Skeletal muscle cell (primary cell): ENCODE measurements at places on chromosomes 3 and 15.

GRCh38 chr3:71579935-71580406 is 3.6 kb downstream of the FOXP1 start:
- DNase-seq = no peak

DNA sequence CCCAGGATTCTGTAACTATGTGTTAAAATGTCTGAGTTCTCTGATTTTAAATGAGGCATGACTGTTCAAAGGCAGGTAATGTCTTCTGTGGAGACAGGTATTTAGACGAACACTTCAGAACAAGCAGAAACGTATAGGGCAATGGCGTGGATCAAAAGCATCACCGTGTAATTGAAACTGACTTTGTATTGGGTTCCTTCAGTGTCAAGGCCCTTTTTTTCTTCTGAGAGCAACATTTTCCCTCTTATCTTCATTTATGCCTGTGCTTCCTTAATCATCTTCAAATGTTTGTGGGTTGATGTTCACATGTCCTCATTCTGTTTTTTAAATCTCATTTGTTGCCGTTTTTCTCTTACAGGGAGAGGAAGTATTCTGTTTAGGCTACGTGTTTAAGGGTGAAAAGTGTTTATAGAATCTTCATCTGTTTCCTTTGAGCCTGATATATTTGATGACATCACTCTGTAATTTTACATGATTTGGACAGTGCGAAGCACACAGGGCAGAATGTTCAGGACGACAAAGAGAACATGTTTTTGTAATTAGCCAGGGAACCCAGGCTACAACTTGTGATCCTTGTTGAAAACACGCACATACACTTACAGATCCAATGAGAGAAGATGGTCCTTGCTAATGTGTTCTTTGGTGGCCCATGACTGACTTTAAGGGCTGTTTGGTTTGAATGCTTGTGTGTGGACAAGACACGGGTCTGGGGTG is 196.0 kb downstream of the LRTM1 start:
- DNase-seq = no peak

DNA sequence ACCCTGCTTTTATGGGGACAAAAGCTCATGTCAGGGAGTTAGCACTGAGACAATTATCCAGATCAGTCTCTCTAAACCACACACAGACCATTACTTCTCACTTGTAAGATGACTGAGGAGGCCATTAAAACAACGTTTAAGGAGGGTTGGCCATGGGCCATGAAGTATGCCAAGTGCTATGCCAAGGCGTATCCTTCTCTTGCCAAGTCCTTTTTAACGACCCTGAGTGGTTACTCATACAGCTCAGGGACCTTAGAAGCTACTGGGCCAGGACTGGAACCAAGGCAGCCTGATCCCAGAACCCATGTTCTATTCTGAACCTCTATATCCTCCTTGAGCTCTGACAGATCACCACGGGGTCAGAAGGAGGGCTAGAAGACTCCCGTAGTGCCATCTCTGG is 50.0 kb downstream of the NMNAT3 start:
- no peak for DNase-seq

DNA sequence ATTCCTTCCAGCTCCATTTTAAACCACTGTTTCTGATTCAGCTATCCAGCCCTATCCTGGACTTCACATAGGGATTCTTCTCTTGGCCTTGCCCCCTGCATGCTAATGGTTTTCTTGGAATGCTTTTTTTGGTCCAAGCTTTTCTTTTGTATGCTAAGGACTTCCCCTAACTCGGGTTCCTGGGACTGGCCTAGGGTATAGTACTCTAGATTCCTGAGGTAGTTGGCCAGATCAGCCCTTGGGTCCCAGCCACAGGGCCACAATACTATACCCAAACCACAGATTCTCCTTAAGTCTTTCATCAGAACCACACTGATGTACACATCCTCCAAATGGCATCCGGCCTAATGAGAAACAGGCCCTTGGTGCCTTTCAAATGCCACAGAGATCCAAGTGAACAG is 2.8 kb downstream of the FYCO1 start:
- DNase-seq = no peak

DNA sequence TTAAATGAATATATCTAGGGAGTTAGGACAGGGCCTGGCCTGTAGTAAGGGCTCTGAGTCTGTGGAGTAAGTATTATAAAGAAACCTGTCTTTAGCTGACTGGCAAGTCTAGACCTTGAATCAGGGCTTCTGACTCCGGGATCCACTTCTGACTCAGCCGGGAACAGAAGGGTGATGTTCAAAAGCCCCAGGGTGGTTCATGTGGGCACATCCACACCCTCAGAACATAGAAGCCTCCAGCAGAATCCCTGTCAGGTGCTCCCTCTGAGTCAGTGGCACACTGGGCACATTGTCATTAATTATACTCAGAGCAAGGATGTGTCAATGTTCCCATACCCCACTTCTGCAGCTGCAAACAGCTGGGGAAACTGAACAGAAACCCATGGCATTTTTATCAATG is 26.7 kb upstream of the SNRK start:
- no peak for DNase-seq

GRCh38 chr3:181302960-181303359 is 313.4 kb upstream of the DNAJC19 start:
- no peak for DNase-seq

GRCh38 chr15:92365906-92366305 is 27.8 kb upstream of the ST8SIA2 start:
- DNase-seq = no peak

DNA sequence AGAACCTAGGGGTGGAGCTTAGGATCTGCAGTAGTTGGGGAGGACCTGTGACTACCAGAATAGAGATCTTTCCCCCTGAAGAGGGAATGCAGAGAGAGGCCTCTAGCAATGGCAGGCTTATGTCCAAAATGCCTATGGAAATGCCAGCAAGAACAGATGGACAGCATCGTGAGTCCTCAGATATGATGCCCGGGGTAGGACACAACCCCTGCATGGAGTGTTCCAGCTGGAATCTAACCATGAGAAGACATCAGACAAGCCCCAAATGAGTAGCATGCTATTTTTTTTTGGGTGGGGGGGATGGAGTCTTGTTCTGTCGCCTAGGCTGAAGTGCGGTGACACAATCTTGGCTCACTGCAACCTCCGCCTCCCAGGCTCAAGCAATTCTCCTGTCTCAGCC is 111.5 kb downstream of the ITPR1 start:
- DNase-seq = no peak

GRCh38 chr3:141646760-141647561 is 91.1 kb upstream of the RNF7 start:
- DNase-seq = no peak

DNA sequence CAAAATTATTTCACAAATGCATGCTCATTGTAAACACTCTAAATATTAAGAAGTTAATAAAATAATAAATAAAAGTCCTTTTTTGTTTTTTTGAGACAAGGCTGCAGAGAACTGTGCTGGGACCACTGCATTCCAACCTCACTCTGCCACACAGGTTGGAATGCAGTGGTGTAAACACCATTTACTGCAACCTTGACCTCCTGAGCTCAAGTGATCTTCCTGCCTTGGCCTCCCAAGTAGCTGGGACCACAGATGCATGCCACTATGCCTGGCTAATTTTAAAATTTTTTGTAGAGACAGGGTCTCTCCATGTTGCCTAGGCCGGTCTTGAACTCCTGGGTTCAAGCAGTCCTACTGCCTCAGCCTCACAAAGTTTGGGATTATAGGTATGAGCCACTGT is 578.4 kb downstream of the ZIC1 start:
- DNase-seq = no peak

DNA sequence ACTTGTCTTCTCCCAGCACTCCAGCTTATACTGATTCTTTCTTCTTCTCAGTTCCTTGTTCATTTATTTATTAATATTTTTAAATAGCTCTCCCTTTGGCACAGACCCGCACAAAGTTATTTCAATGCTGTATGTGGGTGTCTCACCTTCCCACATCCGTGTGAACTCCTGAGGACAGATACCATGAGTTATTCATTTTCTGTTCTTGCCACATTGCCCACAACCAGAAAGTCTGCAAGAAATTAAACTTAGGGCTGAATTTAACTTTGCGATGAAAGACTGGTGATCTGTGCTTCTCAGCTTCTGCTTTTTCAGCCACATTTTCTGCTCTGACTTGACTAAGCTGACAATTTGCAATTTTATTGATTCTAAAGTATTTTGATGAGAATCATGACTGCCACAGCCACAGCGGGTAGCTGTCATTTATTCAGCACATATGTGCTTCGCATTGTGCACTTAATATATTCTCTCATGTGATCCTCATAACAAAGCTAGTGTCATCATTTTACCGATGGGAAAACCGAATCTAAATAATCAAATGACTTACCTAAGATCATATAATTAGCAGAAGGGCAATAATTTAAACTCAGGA is 569.8 kb downstream of the EDEM1 start:
- no peak for DNase-seq

GRCh38 chr15:57502116-57502515 is 89.6 kb upstream of the MYZAP start:
- DNase-seq = no peak

DNA sequence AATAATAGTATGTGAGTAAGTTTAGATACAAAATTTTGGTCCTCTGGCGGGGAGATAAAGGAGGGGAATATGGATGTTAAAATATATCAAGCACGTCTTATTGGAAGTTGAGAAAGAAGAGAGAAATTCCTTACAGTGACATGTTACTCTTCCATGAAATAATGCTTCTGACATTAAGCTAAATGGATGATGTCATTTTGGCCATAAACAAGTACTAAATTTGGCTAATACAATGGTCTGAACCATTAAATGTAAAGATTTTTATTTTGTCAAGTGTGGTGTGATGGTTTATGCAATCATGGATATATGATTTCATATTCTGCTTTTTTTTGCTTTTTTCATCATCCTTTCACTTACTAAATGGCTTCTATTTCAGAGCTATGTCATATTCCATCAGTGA is 405.4 kb downstream of the FEZF2 start:
- DNase-seq = no peak

DNA sequence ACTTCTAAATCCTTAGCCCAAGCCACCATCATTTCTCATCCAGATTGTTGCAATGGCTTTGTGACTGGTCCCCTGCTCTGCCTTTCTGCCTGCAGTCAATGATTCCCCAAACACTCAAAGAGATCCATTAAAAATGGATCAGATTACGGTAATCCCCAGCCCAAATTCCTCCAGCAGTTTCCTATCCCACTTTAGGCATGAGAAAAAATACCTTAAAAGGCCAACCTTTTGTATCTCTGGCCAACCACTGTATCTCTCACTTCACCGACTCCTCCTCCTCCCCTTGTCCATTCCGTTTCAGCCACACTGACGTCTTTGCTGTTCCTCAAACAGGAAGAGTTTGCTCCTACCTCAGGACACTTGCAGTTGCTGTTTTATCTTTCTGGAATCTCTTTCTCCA is 20.9 kb upstream of the IL1RAP start:
- no peak for DNase-seq

DNA sequence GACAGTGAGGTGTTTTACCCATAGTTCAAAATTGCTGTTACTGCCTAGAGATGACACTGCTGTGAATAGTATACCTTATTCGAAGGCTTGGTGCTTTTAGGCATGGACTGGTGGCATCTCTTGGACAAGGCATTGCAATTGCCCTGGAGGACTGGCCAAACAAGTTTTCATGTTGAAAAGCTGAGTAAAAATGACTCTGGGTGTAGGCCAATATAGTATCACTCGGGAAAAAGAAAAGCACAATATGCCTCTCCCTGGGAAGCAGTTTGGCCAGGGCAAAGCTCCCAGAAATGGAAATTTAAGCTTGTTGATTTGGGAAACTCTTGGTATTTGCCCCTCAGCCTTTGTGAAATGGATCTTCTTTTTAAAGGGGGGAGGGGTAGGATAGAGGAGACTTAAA is 54.8 kb downstream of the ZNF609 start:
- no peak for DNase-seq

DNA sequence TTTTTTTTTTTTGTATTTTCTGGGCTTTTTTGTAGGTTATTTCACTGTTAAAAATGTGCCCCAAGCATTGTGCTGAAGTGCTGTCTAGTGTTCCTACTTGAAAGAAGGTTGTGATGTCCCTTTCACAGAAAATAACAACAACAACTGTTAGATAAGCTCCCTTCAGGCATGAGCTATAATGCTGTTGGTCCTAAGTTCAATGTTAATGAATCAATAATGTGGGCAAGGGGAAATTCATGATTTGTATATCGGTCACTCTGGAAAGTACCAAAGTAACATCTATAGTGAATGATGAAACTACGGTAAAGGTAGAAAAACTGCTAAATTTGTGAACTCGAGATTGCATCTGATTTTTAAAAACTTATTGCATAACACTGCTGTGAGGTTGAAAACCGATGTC is 539.4 kb downstream of the CADM2 start:
- DNase-seq = no peak

- no peak for DNase-seq
Observed at GRCh38 chr15:25967116-25967515, 104.0 kb upstream of the ATP10A start.

DNA sequence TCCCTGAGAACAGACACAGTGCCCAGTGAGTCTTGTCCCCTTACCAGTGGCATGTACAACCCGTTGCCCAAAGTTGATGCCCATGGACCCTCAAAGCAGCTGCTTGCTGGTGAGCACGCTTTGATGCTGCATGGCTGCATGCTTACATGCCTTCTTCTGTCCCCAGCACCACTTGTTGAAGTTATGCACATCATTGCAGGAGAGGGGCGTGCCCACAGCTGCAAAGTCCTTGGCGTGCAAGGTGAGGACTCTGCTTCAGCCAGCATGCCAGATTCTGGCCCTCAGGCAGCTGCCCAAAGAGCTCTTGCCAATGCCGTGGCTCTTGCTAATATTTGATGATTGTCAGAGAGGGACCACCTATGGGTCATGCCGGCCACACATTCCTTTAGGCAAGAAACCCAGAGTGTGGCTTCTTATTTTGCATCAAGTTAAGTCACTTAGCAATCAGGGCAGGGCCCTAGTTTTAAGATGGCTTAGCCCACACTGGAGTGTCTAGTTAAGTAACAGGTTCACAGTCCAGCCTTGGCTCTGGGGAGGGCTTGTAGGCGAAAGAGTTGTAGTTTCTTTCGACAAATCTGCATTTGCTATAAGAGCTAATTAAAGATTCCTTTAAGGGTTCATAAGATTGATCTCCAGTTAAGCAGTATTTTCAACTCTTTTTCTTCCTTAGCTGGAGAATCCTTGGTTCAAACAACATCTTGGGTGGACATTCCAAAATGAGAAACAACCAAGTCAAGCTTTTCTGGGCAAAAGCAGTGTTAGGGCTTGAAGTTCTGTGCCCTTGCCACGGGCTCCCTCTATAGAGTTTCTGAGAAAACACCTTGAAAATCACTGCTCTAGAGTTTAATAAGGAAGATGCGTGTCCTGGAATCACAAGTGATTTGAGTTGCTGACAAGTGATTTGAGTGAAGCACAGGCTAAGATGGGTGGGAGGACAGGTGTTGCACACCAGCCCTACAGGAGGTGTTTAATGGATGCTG is 128.6 kb downstream of the SLCO3A1 start:
- DNase-seq = no peak

DNA sequence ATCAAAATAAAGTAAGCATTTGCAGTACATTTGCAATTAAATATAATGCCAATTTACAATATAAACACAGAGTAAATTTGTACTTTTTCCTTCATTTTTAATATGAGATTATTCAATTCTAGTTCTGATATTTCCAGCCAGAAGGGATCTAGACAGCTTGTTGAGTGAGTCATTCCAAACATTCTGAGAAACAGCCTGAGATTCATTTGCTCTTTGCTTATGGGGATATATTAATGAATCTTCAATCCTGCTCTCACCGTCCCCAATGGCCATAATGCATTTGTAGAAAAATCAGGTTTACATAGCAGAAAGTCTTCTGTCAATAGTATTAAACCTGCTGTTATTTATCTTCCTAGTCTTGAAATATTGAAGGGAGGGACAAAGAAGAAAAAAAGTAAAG is 554.2 kb downstream of the TUSC7 start:
- DNase-seq = no peak

GRCh38 chr3:40532252-40532651 is 7.5 kb downstream of the ZNF621 start:
- DNase-seq = no peak
